Stimulated activated CD4-positive, alpha-beta T cell treated with anti-CD3 and anti-CD28 coated beads, TNF-alpha, amount 100 ng/mL, for 4 hours (primary cell): ENCODE measurements at places on chromosomes 4 and X.

GRCh38 chr4:30402276-30402675 lies 317.9 kb upstream of the PCDH7 start:
- no peak for DNase-seq

- DNase-seq = no peak
Measured at GRCh38 chr4:14277505-14277904, 650.0 kb upstream of the BOD1L1 start.

DNA sequence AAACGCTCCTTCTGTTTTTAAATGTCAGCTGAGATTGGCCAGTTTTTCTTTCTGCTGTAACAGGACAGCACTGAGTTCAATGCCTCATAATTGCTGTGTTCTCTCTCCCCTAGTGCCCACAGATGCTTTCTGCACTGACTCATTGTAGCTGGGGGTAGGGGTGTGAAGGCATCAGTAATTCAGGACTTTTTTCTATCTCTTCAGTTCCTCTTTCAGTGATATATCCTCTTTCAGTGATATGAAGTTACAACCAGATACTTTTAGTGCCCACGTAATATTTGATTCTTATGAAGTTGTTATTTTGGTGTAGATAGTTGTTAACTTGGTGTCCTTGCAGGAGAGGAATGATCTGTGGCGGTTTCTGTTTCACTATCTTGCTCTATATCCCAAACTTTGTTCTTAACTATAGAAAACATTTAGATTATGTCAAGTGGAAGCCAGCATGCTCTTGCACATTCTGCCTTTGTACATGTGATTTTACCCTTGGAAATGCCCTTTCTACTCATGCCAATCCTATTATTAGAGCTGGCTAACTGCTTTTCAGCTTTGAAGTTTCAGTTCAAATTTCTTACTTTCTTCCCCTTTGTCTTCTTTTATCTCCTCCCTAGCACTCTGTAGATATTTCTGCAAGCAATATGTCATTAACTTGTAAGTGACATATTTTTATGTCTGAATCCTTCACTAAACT lies 1258.4 kb downstream of the FAM133A start:
- DNase-seq = no peak

DNA sequence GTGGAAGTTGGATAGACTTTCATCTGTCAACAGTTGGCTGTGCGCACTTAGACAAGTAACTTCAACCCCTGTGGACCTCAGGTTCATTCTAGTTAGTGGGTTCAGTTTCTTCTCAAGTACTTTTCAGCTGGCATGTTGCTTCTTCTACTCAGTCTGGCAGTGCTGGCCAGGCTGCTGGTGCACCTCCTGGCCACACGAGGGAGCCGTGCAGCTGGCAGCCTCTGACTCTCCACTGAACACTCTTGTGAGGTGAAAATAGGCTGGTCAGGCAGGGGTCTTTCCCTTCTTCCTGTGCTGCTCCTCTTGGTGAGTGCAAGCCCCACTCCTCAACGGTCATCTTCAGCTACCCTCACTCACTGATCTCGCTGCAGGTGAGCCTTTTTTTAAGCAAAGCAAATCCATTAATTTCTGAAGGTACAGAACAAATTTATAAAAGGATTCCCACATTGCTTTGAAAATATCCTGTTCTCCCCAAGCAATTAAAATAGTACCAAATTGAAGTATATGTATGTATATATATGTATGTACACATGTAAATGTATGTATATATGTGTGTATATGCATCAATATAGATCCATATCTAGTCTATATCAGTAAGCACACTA lies 30.6 kb downstream of the LONRF3 start:
- DNase-seq = peak; percentile 21

DNA sequence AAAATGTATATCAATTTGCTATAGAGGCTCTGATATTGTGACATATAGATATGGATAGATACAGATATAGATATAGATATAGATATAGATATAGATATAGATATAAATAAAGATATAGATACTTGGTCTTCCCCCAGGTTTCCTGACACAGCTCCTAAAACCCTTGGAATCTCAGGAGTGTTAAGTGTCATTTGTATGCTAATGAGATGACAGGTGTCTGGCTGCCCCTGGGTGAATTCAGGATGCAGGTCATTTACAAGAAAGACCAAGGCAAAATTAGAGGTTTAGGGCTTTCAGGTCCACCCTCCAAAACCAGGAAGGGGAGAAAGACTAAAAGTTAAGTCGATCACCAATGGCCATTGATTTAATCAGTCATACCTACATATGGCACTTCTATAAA lies 1034.8 kb downstream of the PDHA2 start:
- no peak for DNase-seq
